ENCODE measurements at places on chromosomes 1 and 21. TPM values are rescaled to one million over a fixed set of nuclear protein-coding genes. Genes with fewer than 3 reads are reported as not detected.

Gene CD160
- total RNA-seq, result not detected

GRCh38 chr1:59678493-59679228 lies 136.1 kb upstream of the HOOK1 start:
- no peak for DNase-seq

Gene ADORA3
- total RNA-seq, result 28.5 TPM

GRCh38 chr1:147892731-147893214 lies 9.8 kb upstream of the GJA8 start:
- no peak for DNase-seq

DNA sequence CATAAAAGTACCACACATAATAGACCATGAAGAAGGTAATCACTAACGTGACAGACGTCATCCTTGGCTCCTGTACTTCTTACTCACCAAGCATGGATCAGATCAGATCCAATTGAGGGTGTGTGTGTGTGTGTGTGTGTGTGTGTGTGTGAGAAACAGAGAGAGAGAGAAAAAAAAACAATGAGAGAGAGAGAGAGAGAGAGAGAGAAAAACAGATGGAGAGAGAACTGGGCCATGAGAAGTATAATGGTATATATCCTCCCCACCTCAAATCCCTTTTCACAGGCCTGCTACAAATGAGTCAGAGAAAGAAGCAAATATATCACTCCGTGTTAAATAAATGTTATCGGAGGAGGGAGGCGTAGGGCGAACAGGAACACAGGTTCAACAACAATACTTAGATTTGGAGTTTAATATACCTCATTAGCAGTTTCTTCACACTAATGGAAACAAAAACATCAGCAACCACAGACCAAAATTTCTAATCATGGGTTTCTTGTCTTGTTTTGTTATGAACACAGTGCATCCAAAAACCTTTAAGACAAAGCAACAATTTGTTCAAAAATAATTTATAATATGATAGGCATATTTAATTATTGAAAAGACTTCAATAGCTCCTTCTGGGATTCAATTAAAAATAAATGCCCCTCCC lies 45.3 kb downstream of the TIAM1 start:
- DNase-seq, result no peak

DNA sequence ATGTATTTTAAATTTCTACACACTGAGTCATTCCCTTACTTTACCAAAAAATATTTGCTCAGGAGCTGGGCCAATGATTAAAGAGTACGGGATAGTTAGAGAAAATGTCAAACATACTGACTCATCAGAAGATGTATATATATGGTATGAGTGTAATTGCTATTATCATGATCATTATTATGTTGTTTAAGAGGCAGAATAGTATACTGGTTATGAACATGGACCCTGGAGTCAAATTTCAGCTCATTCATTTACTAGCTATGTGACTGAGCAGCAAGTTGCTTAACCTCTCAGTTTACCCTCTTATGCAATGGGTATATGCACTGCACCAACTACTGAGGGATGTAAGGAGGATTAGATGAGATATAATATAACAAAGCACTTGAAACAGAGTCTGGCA lies 41.2 kb upstream of the USH2A start:
- DNase-seq, result no peak

Gene VWA1
- total RNA-seq, result 17.2 TPM
